ENCODE measurements at places on chromosomes 12 and 14.

DNA sequence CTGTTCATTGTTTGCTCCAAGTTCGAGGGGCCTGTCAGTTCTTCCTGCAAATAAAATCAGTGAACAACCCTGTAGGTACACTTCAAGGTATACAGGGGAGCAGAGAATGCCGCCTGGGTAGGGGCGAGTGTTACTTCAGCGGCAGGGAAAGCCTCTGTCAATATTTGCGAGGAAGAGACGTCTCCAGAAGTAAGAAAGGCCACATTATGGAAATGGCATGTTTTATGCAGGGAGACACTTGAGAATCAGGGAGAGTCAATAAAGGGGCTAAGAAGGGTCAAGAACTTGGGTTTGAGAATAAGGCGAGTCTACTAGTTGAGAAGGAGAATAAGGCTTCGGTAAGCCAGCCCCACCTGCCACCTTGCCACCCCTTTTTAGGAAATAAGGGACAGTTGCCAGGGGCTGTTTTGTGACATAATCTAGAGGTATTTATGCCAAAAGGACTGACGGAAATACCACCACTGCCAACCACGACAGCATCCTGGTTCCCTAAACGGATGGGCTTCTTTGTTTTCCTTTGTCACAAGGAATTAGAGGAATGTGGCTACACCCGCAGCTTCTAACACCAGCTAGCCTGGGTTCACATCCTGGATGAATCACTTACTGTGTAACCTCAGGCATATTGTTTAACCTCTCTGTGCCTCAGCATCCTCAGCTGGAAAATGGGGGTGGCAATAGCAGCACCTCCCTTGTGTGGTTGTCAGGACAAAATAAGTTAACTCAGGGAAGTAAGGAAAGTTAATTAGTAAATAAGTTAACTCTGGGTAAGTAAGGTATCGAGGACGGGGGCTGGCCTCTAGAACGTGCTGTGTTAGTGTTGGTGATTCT is 67.7 kb downstream of the EID3 start:
- DNase-seq, result no peak

GRCh38 chr14:95407354-95407753 is 87.6 kb upstream of the CLMN start:
- DNase-seq, result no peak

DNA sequence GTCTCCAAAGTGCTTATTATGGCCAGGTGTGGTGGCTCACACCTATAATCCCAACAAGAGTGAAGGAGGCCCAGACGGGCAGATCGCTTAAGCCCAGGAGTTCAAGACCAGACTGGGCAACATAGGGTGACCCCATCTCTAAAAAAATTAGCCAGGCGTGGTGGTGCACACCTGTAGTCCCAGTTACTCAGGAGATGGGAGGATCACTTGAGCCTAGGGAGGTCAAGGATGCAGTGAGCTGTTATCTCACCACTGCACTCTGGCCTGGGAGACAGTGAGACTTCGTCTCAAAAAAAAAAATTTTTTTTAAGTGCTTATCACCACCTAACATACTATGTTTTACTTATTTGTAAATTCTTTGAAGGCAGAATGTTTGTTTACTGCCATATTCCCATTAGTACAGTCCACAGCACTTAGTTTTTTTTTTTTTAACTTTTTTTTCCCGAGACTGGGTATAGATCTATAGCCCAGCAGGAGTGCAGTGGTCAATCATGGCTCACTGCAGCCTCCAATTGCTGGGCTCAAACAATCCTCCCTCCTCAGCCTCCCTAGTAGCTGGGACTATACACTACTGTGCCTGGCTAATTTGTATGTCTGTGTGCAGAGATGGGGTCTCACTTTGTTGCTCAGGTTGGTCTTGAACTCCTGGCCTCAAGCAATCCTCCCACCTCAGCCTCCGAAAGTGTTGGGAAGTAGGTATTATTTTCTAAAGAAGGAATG is 4.7 kb upstream of the KANSL2 start:
- DNase-seq, result no peak

GRCh38 chr14:81315341-81315740 is 84.8 kb downstream of the STON2 start:
- DNase-seq, result no peak

DNA sequence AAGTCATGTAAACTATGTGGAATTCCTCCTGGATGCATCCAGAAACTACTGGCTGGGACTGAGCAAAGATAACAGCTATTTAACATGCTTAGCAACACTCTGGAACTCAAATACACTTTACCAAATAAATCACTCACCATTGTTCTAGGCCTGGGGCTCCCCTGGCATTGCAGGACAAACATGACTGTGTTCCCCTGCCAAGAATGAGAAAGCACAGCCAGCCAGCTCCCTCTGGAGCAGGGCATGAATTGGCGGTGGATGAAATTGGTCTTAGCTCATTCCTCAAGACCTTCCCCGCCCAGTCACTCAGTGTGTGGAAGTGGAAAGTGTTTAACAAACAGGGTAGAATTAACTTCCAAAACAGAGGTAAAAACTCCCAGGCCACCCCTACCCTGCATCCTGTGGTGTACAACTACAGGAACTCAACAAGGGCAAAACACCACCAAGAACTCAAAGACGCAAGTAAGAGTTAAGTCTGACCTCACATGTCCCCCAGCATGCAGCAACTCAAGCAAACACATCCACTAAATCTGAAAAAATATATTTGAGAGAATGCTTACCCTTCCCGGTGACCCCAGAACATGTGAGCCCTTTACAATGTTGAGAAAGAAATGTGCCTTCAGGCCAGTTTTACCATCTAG is 58.4 kb upstream of the BDKRB2 start:
- DNase-seq, result no peak

DNA sequence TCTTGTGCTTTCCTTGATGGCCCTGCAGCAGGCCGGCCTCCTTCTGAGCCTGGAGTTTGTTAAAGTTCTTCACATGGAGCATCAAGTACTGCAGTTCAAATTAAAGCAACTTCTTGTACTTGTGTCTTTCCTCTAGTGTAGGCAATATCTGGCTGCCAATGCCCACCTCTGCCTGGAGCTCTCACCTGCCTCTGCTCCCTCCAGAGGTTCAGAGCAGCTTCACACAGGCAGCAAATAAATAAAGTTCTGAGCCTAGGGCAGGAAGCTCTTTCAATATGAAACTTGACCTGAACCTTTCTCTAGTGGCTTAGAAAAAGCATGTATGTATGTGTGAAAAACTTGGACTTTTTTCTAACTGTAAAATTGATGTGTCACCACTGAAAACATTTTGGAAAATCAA is 65.9 kb downstream of the ITPR2 start:
- no peak for DNase-seq

DNA sequence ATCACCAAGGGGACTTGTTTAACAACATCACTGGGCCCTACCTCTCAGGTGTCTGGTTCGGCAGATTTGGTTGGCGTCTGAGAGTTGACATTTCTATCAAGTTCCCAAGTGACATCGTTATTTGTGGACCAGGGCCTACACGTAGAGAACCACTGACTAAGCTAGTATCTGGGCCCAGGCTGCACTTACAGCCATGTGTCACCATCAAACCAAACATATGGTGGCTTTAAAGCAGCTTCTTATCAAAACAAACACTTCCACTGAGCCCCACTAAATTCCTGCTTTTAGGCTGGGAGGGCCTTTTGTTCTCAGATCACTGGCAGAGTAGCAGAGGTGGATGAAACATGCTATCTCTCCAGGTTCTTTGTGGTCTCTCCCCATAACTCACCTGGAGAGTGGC is 220.5 kb downstream of the PELI2 start:
- no peak for DNase-seq

DNA sequence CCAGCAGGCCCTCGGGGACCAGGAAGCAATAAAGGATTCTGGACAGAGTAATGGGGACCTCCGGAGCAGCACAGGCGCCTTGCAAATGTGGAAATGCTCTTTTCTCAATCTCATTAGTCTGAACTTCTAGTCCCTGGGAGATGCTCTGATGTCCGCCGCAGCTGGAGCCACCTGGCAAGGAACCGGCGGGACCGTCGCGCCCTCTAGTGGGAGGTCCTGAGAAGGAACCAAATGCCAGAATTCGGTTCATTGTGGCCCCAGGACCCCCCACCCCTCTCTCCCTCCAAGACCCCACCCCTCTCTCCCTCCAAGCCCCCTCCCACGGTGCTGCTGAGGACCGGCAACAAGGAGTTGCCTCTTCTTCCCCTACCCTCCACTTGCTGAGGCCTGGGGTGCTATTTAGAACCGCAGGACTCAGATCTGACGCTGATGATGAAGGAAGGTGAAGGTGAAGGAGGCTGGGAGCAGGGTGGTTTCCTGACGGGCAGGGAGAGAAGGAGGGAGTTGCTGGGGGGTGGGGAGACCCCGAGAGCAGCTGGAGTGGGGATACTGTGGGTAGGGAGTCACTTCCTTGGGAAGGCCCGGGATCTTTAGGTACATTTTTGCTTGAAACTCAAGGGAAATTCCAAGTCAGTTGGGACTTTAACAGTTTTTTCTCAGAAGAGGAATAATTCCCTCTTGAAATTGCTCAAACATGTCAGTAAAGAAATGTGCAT is 42.5 kb downstream of the SMIM41 start:
- peak; percentile 63 for DNase-seq

- DNase-seq, result no peak
These were observed 86.7 kb downstream of the LRP6 start for GRCh38 chr12:12180136-12180535.

DNA sequence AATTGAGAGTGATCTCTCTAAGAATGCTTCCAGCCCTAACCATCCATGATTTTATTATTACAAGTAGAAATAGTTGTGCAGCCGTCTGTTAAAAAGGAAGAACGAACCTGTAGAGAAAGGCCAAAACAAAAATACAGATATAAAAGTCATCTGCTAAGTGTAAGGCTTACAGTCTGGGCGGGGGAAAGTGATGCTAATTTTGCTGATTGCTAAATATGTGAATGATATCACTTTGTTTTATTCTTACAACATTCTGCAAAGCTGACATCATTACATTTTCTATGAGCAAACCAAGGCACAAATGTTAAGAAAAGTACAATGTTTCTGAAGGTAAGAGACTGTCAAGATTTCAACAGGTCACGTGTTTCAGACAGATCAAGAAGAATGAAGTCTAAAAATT is 101.5 kb upstream of the RAP1B start:
- no peak for DNase-seq

DNA sequence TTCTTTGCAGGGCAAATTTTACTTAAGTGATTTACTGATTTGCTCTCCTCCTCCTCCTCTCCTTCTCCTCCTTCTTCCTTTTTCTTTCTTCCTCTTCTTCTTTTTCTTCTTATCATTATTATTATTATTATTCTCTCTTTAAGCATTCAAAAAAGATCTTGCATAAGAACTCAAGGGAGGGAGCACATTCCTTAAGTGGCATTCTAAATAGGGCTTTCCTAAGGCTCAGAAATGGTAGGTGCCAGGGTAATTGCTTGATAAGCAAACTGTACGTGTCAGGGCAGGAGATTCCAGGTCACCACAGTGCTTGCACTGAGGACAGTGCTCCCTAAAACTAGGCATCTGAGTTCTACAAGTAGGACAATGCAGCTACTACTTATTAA is 92.4 kb downstream of the SPTSSA start:
- no peak for DNase-seq

DNA sequence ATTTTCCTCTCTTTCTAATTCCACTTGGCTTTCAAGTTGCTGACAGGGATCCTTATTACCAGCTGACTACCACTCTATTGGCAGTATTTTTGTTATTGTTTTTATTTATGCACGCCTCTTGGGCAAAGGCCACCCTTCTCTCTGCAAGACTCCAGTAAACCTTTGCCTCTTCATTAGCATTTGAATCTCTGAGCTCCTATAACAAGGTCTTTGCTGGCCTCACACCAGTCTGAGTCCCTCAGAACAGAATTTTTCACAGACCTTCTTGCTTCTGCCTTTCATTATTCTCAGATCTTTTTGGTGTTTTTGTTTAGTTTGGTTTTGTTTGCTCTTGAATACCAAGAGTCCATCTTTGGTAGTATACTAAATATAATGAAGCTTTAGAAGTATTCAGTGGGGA is 145.9 kb downstream of the PDZRN4 start:
- no peak for DNase-seq

- no peak for DNase-seq
These were observed 997.8 kb downstream of the NRXN3 start for GRCh38 chr14:79167957-79168356.

DNA sequence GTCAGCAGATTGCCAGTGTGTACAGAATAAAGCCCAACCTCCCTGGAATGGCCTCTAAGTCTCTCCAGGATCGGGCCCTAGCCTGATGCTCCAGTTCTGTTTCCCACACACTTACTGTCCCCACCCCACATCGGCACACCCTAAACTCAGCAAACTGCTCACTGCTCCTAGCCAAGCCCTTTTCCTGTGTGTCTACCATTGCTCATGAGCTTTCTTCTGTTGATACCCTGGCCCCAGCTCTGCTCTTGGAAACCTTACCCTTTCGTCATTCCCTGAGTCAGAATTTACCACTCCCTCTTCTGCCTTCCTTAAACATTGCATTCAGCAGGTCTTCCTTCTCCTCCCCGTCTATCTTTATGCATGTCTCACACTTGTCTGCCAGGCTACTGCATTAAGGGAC is 158.9 kb downstream of the TMX1 start:
- no peak for DNase-seq

GRCh38 chr14:89384023-89384422 is 33.0 kb downstream of the FOXN3 start:
- DNase-seq, result no peak

- no peak for DNase-seq
These were observed 215.4 kb downstream of the MSRB3 start for GRCh38 chr12:65493913-65494245.

DNA sequence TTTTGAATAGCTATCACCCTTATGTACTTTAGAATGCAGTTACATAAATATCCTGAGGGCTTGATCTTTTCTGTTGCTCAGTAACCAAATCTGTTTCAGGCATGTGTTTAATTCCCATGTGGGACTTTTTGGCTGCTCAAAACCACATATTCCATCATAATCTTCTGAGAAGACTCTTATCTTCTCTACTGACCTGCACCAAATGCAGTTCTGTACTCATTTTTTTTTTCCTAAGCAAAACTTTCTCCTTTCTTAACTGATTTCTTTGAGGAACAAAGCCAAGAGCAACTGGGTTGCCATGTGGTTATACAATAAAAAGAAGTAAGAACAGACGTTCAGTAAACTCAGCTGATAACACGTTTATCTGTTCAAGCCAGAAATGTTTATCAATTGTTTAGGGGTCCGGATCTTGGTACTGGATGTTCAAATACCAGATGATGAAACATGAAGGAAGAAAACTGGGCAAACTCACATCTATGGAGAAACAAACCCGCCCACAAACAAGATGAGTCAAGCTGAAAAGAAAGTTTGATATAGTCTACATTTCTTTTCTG is 50.1 kb downstream of the TMEM132C start:
- DNase-seq, result no peak

DNA sequence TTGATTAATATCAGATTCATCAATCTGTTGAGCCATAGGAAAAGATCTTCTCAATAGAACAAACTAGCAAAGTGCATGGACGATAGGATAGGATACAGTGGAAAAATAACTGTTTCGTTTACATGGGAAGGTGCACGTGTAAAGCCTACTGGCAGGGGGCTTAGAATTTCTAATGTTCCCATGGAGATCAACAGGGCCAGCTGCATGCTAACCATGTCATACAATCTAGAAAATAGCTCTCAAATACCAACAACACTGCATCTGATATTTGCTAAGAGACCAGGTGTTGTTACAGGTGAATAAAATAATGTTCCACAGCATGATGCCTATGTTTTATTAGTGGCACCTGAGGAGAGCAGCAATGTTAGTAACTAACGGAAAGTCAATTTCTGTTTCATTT is 72.5 kb downstream of the ACSS3 start:
- DNase-seq, result no peak
